Subcutaneous adipose tissue (tissue), 4 donors: ENCODE measurements at places on chromosomes 6 and 20. TPM values are rescaled to one million over a fixed set of nuclear protein-coding genes. Genes with fewer than 3 reads are reported as not detected.

The CTCFL gene
- total RNA-seq = 0.17 TPM

The ARHGAP40 gene
- not detected for total RNA-seq

The LPA gene
- total RNA-seq = not detected

The CEP162 gene
- total RNA-seq = 12.2 TPM

The C6orf163 gene
- 3.9 TPM for total RNA-seq

The SMIM28 gene
- not detected for total RNA-seq

The CCN6 gene
- not detected for total RNA-seq

The KHDC1L gene
- total RNA-seq = not detected

The FHL5 gene
- 33.3 TPM for total RNA-seq

The PRR3 gene
- total RNA-seq = 4.0 TPM

The HLA-DRB5 gene
- total RNA-seq = 63.3 TPM

The RIN2 gene
- total RNA-seq = 97.2 TPM

The RNF182 gene
- 0.38 TPM for total RNA-seq

The DUSP15 gene
- total RNA-seq = not detected

The ID4 gene
- total RNA-seq = 25.8 TPM

The EDN3 gene
- not detected for total RNA-seq

The CEP57L1 gene
- 25.8 TPM for total RNA-seq

The BNIP5 gene
- not detected for total RNA-seq
